ENCODE measurements at places on chromosomes 3 and 15. TPM values are rescaled to one million over a fixed set of nuclear protein-coding genes. Genes with fewer than 3 reads are reported as not detected.

The ERICH6 gene
- 0.50 TPM for total RNA-seq

The PARP15 gene
- 39.8 TPM for total RNA-seq

The FHIT gene
- total RNA-seq, result 41.2 TPM

The GOLGA6B gene
- not detected for total RNA-seq

The SLC22A13 gene
- total RNA-seq, result 0.37 TPM

The RSL24D1 gene
- total RNA-seq, result 78.6 TPM

The MTHFS gene
- total RNA-seq, result 35.7 TPM

The CELF6 gene
- 1.2 TPM for total RNA-seq

The EBLN2 gene
- total RNA-seq, result 6.9 TPM

The MEF2A gene
- 27.0 TPM for total RNA-seq

The EOMES gene
- total RNA-seq, result 0.50 TPM

- H3K27me3 ChIP-seq, result no peaks in the 10 kb centered on the region
- H3K36me3 ChIP-seq, result no peaks in the 10 kb centered on the region
- H3K4me1 ChIP-seq, result no peaks in the 10 kb centered on the region
These were observed 314.6 kb upstream of the WNT5A start for GRCh38 chr3:55801676-55802075.

- H3K27me3 ChIP-seq, result no peaks in the 10 kb centered on the region
- no peak overlapping the region for H3K4me3 ChIP-seq
- H3K36me3 ChIP-seq, result peaks cover 52% of the 10 kb centered on the region
- H3K4me1 ChIP-seq, result no peaks in the 10 kb centered on the region
- no peak for DNase-seq
These were observed 183.6 kb downstream of the ATP10A start for GRCh38 chr15:25679492-25679891.

DNA sequence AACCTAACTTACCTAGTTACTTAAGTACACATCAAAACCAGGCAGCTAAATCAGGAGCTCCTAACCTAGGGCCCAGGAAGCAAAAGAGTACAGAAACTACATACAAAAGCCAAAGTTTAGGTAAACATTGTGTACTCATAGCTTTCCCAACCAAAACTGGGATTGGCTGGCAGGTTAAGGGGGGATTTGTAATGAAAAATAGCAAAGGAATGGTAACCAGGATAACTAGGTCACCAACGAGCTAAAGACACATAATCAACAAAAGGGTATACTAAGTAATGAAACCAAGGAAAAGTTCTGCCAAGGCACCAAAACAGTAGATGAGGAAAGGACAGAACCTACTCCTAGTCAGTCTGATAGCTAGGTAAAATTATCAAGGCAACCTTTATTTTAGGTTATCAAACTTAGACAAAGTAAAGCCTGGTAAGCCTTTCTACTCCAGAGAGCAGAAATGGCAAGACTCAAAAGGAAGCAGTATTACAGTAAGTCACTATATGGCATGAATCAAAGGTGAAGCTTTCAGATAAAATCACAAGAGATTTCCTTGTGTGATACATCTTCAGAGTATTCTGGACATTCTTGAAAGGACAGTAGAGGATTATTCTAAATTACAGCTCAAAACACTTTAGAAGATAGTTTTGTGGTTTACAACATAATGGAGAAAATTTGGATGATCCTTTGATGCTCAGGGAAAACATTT lies 10.2 kb downstream of the TRA2B start:
- H3K27me3 ChIP-seq, result no peaks in the 10 kb centered on the region
- no peak for DNase-seq
- peaks cover 84% of the 10 kb centered on the region for H3K4me1 ChIP-seq
- H3K27ac ChIP-seq, result peak overlapping the region; percentile 82
- peak overlapping the region; percentile 31 for H3K4me3 ChIP-seq
- peaks cover 92% of the 10 kb centered on the region for H3K36me3 ChIP-seq

DNA sequence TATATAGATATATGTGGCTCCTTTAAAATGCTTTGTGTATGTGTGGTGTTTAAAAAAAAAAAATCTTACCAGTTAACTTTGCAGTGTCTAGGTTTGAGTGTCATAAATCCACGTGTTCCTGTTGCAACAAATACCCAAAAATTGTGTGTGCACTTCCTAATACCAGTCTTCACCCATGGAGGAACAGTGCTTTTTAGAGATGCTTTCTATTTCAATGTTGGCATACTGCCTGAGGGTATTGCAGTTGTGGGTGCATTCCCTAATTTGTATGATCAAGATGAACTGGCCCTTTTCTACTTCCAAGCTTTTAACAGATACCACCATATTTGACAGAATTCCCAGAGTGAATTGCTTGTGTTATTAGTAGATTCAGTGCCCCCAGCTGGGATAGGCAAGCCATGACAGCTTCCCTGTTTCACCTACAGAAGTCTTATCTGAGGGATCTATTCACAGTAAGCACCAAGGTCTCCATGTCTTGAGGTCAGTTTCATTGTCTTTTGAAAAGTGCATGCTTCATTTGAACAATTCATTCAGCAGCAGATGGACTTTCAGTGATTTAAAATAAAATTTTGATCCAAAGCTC lies 68.9 kb upstream of the GOLGA6B start:
- no peaks in the 10 kb centered on the region for H3K27me3 ChIP-seq
- no peak for DNase-seq
- no peaks in the 10 kb centered on the region for H3K4me1 ChIP-seq
- no peak overlapping the region for H3K27ac ChIP-seq
- peaks cover 22% of the 10 kb centered on the region for H3K36me3 ChIP-seq

DNA sequence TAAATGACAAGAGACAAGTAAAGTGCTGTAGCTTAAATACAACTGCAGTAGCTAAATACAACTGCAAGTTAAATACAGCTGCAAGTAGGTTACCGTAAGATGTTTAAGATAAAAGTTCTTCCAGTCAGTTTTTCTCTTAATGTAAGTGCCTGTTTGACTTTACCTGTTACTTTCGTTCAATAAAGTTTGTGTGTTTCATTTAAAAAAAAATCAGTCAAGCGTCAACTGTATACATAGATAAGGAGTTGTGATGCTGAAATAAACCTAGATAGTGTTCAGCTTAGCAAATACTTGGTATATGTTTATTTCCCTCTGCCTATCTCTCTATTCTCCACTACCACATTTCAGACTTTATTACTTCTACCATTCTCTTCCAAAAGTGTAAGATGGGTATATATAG lies 221.2 kb downstream of the NR2F2 start:
- H3K4me3 ChIP-seq, result no peak overlapping the region
- H3K4me1 ChIP-seq, result no peaks in the 10 kb centered on the region
- H3K36me3 ChIP-seq, result no peaks in the 10 kb centered on the region
- H3K27me3 ChIP-seq, result no peaks in the 10 kb centered on the region

DNA sequence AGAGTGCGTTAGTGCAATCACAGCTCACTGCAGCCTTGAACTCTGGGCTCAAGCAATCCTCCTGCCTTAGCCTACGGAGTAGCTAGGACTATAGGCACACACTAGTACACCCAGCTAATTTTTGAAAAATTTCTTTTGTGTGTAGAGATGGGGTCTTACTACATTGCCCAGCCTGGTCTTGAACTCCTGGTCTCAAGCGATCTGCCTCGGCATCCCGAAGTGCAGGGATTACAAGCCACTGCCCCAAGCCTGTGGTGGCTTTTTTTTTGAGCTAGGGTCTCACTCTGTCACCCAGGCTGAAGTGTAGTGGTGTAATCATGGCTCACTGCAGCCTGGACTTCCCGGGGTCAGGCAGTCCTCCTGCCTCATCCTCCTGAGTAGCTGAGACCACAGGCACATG lies 17.1 kb downstream of the PCCB start:
- H3K27ac ChIP-seq, result no peak overlapping the region
- H3K36me3 ChIP-seq, result peaks cover 39% of the 10 kb centered on the region
- DNase-seq, result no peak
- H3K4me1 ChIP-seq, result peaks cover 12% of the 10 kb centered on the region

GRCh38 chr15:76169911-76170800 lies 110.4 kb downstream of the TMEM266 start:
- no peak for DNase-seq
- no peaks in the 10 kb centered on the region for H3K4me1 ChIP-seq
- no peaks in the 10 kb centered on the region for H3K36me3 ChIP-seq
- H3K27ac ChIP-seq, result no peak overlapping the region

GRCh38 chr3:99410789-99411311 lies 227.5 kb upstream of the COL8A1 start:
- no peak overlapping the region for H3K4me3 ChIP-seq
- DNase-seq, result no peak
- H3K4me1 ChIP-seq, result no peaks in the 10 kb centered on the region

- H3K4me3 ChIP-seq, result no peak overlapping the region
- H3K27me3 ChIP-seq, result no peaks in the 10 kb centered on the region
- no peaks in the 10 kb centered on the region for H3K36me3 ChIP-seq
- no peak overlapping the region for H3K27ac ChIP-seq
- H3K4me1 ChIP-seq, result no peaks in the 10 kb centered on the region
These were observed 12.4 kb upstream of the ZNF770 start for GRCh38 chr15:35000511-35000910.

- no peaks in the 10 kb centered on the region for H3K27me3 ChIP-seq
- H3K4me3 ChIP-seq, result no peak overlapping the region
- H3K4me1 ChIP-seq, result peaks cover 5% of the 10 kb centered on the region
- no peak overlapping the region for H3K27ac ChIP-seq
- DNase-seq, result no peak
These were observed 199.5 kb upstream of the TBL1XR1 start for GRCh38 chr3:177396733-177397132.

DNA sequence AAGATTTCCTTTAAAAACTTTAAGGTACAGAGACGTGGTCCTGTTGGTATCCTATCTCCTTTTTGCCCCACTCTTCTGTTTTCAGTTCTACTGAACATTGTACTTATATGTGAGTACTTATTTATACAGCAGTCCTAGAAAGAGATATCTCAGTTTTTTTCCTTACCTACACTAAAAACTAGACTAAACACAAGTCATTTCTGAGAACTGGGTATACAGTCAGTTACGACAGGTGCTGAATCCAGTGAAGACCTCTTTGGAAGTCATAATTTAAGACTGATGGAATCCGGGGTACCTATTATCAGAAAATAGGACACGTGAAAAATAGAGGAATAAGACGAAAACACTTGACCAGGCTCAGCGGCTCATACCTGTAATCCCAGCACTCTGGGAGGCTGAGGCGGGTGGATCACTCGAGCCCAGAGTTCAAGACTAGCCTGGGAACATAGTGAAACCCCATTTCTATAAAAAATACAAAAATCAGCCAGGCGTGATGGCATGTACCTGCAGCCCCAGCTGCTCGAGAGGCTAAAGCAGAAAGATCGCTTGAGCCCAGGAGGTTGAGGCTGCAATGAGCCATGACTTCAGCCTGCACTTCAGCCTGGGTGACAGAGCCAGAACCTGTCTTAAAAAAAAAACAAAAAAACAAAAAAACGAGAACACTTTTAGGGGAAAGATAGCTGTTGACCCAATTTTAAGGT lies 76.3 kb downstream of the KLHL25 start:
- no peak overlapping the region for H3K4me3 ChIP-seq
- peaks cover 77% of the 10 kb centered on the region for H3K36me3 ChIP-seq
- no peak overlapping the region for H3K27ac ChIP-seq
- DNase-seq, result no peak
- H3K4me1 ChIP-seq, result peaks cover 19% of the 10 kb centered on the region

- no peak for DNase-seq
- peak overlapping the region; percentile 89 for H3K4me3 ChIP-seq
- H3K4me1 ChIP-seq, result peaks cover 50% of the 10 kb centered on the region
- H3K27me3 ChIP-seq, result no peaks in the 10 kb centered on the region
- H3K36me3 ChIP-seq, result peaks cover 63% of the 10 kb centered on the region
- H3K27ac ChIP-seq, result peak overlapping the region; percentile 90
These were observed 401 bp downstream of the ZSCAN29 start for GRCh38 chr15:43370310-43370974.

GRCh38 chr15:91876187-91876586 lies 22.7 kb downstream of the SLCO3A1 start:
- no peaks in the 10 kb centered on the region for H3K27me3 ChIP-seq
- no peak for DNase-seq
- no peak overlapping the region for H3K27ac ChIP-seq
- H3K4me3 ChIP-seq, result no peak overlapping the region
- H3K4me1 ChIP-seq, result peaks cover 32% of the 10 kb centered on the region

- peaks cover 4% of the 10 kb centered on the region for H3K27me3 ChIP-seq
- H3K4me1 ChIP-seq, result peaks cover 34% of the 10 kb centered on the region
- no peak for DNase-seq
- no peak overlapping the region for H3K27ac ChIP-seq
These were observed 221.7 kb downstream of the PDCD6IP start for GRCh38 chr3:34020170-34020569.

GRCh38 chr3:14761121-14761672 lies 57.6 kb upstream of the FGD5 start:
- no peaks in the 10 kb centered on the region for H3K27me3 ChIP-seq
- H3K4me1 ChIP-seq, result peaks cover 10% of the 10 kb centered on the region
- peak overlapping the region; percentile 1 for H3K4me3 ChIP-seq
- DNase-seq, result no peak

DNA sequence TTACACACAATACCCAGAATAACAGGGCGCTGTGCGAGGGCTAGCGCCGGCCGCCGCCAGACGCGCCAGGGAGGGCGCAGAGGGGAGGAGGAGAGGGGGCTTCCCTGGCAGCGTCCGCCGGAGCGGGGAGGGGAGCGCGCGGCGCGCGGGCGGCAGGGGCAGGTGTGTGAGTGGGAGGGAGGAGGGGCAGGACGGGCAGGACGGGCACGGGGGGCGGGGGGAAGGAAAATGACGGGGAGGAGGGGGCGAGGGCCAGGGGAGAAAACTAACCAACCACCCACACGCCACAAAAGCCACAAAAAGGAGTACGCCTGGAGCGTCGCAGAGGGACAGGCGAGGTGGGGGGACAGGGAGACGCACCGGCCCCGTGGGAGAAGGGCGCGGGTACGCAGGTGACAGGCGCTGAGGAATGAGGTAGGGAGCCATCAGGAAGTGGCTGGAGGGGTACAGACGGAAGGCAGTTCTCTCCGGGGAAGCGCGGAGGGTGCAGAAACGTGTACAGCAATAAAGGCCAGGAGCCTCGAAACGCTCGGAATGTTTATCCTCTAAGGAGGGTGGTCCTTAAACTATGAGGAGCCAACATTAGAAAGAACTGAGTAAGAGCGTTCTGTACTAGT lies 610 bp upstream of the SATB1 start:
- peaks cover 55% of the 10 kb centered on the region for H3K4me1 ChIP-seq
- DNase-seq, result peak; percentile 82
- H3K36me3 ChIP-seq, result peaks cover 63% of the 10 kb centered on the region
- H3K27me3 ChIP-seq, result no peaks in the 10 kb centered on the region
- peak overlapping the region; percentile 88 for H3K4me3 ChIP-seq

- H3K27me3 ChIP-seq, result peaks cover 20% of the 10 kb centered on the region
- H3K36me3 ChIP-seq, result no peaks in the 10 kb centered on the region
- no peaks in the 10 kb centered on the region for H3K4me1 ChIP-seq
- no peak for DNase-seq
- no peak overlapping the region for H3K27ac ChIP-seq
These were observed 530.0 kb downstream of the MECOM start for GRCh38 chr3:169133178-169134161.

GRCh38 chr3:36823806-36824205 lies 59.5 kb upstream of the DCLK3 start:
- H3K36me3 ChIP-seq, result peaks cover 36% of the 10 kb centered on the region
- H3K4me1 ChIP-seq, result no peaks in the 10 kb centered on the region
- no peak overlapping the region for H3K27ac ChIP-seq
- H3K27me3 ChIP-seq, result no peaks in the 10 kb centered on the region

- no peak overlapping the region for H3K27ac ChIP-seq
- H3K4me1 ChIP-seq, result peaks cover 22% of the 10 kb centered on the region
- no peaks in the 10 kb centered on the region for H3K36me3 ChIP-seq
- H3K27me3 ChIP-seq, result peaks cover 12% of the 10 kb centered on the region
- H3K4me3 ChIP-seq, result no peak overlapping the region
These were observed 155.2 kb upstream of the TLE3 start for GRCh38 chr15:70252951-70253320.

- H3K4me1 ChIP-seq, result no peaks in the 10 kb centered on the region
- H3K36me3 ChIP-seq, result no peaks in the 10 kb centered on the region
- no peak overlapping the region for H3K27ac ChIP-seq
- DNase-seq, result no peak
- H3K4me3 ChIP-seq, result no peak overlapping the region
- H3K27me3 ChIP-seq, result peaks cover 17% of the 10 kb centered on the region
These were observed 16.6 kb downstream of the MASP1 start for GRCh38 chr3:187274977-187275338.
